DMS53 (cell line): ENCODE measurements at places on chromosomes 11 and 22.

GRCh38 chr11:63770763-63771162 is 2.2 kb upstream of the ZFTA start:
- DNase-seq, result no peak

GRCh38 chr11:68282141-68282860 is 10.5 kb upstream of the C11orf24 start:
- no peak for DNase-seq

DNA sequence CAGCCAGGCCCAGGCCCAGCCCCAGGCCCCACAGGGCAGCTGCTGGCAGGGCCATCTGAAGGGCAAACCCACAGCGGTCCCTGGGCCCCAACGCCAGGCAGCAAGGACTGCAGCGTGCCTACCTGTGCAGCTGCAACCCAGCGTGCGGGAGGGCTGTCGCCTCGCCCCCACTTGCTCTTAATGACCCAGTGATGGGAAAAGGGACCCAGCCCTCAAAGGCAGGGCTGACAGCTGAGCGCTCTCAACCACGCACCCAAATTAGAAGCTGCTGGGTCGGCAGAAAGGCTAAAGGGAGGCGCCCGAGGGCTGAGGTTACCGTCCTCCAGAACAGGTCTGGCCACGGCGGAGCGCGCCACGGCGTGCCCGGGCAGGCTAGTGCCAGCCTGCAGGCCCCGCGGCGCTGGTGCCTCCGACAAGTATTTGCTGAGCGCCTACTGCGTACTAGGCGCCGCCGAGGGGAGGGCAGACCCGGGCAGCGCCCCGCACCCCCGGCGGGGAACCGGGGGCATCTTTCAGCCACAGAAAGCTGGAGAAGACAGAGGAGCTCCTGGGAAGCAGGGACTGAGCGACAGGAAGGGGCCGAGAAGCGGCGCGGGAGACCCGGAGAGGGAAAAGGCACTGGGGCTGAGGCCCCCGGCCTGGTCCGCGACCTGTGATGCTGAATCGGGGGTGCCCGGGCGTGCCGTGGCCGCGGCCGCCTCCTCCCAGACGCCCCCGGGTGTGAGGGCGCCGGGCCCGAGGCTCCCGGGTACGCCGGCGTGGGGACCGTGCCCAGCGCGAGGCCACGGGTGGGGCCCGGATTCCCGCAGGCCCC is 773 bp downstream of the HRAS start:
- DNase-seq, result peak; percentile 83

- no peak for DNase-seq
These were observed 7.0 kb downstream of the DIXDC1 start for GRCh38 chr11:111944139-111944538.
